ENCODE measurements at places on chromosomes 7 and 10.

- no peak for DNase-seq
Measured at GRCh38 chr10:75086278-75086934, 25.1 kb upstream of the SAMD8 start.

- DNase-seq, result no peak
Measured at GRCh38 chr10:91311601-91312381, 91.3 kb downstream of the PCGF5 start.

GRCh38 chr7:389911-390601 is 100.1 kb downstream of the FOXL3 start:
- DNase-seq, result no peak

DNA sequence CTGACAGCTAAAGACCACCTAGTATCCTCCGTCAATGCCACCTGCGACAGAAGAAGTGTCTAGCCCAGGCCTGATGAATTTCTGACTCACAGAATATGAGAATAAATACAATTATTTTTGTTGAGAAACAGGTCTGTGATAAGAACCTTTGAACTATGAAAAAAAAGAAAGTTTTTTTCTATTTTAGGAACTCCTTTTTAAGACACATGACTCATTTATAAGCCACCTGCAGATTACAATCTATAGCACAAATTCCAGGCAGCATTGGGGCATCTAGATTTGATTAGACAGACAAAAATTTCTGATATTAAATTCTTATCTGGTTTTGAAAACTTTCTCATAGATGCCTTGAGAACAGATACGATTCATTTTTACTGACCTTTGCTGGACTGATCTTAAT is 256.7 kb upstream of the LYZL1 start:
- DNase-seq, result no peak

- DNase-seq, result no peak
Measured at GRCh38 chr10:12590675-12591659, 241.6 kb downstream of the CAMK1D start.

DNA sequence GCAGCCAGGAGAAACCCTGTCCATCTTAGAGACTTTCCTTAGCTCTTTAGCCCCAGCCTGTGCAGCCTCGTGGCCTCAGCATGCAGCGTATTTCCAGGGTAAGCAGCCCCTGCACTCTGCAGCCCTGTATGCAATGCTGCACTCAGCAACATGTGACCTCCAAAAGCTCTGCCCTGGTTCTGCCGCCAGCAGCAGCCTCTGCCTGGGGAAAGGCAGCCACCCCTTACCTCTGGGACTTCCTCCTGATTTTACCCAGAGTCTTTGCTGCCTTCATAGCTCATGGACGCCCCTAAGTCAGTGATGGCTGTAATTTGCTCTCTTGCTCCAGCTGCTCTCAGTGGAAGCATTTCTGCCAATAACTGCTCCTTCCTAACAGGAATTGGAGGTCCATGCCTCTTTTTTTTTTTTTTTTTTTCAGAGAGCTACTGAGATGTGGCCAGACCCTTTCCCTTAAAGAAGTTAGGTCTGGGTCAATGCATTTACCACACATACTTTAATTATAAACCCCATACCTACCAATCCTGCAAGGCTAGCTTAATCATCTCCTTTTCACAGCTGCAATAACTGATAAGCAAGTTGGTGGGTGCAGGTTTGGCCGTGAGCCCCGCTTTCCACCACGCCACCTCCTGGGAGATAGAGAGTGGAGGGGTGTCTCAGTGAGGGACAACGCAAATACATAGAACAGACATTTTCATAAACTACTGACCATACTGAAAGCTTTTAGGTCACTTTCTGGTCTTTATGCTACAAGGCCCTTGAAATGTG is 71.7 kb downstream of the RAMP3 start:
- DNase-seq, result no peak

- DNase-seq, result no peak
Measured at GRCh38 chr7:41890631-41891274, 187.9 kb upstream of the INHBA start.

GRCh38 chr10:102752934-102753664 is 9.4 kb downstream of the WBP1L start:
- DNase-seq, result peak; percentile 75

GRCh38 chr7:4604456-4604940 is 77.6 kb upstream of the FOXK1 start:
- no peak for DNase-seq

DNA sequence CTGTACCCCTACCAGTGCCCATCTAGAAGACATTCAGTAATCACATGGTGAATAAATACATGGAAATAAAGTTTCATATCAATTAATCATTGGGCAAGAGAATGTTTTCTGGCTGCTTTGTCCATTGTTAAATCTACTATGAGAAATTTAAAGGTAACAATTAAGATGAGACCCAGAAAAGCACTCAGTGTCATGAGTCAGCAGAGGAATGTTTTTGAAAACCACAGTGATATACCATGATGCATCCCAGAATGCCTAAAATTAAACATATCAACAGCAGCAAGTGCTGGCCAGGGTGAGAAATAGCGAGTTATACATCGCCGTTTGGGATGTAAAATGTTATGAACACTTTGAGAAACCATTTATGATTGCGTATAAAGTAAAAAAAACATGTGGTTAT is 825.3 kb upstream of the C7orf33 start:
- DNase-seq, result no peak

DNA sequence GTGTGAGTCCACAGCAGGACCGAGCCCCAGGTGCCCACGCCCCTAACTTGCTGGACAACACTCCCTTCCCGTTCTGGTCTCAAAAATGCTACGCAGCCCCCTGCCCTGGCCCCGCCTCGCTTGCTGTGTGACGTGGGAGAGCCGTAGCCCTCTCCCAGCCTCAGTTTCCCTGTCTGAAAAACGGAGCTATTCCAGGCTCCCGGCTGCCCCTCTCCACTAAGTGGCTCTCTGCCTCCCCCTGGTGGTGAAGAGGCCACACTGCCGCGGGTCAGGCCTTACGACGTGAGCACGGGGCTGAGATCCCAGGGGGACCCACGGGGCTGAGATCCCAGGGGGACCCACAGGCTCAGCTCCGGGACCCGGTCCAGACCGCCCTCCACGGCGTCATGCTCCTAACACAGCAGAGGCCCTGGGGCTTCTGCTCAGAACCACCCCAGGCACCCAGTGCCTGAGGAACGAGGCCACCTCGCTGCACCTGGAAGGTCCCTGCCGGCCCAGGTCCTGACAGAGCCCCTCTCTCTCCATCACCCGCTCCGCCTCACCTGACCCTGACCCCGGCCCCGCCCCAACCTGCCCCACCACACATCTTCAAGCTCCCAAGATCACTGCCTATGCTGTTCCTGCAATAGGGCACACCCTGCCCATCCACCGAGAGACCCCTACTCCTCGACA is 26.7 kb downstream of the MICALL2 start:
- DNase-seq, result peak; percentile 85

DNA sequence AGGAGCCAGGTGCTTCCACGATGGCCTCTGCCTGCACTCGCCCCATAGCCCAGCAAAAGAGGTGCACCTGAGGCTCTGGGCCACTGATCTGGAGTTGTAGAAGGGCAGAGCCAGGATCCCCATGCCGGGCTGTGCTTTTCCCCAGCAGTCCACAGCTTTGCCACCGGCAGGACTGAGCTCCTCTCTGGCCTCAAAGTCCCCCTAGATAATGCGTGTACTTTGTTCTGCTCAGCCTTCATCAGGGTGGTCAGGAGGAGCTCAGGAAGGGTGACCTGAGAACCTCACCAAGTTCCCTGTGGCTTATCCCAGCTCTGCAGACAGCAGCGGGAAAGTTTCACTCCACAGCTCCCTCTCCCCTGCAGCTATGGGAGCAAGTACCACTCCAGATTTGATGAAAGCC is 27.9 kb upstream of the UNC5B start:
- no peak for DNase-seq

DNA sequence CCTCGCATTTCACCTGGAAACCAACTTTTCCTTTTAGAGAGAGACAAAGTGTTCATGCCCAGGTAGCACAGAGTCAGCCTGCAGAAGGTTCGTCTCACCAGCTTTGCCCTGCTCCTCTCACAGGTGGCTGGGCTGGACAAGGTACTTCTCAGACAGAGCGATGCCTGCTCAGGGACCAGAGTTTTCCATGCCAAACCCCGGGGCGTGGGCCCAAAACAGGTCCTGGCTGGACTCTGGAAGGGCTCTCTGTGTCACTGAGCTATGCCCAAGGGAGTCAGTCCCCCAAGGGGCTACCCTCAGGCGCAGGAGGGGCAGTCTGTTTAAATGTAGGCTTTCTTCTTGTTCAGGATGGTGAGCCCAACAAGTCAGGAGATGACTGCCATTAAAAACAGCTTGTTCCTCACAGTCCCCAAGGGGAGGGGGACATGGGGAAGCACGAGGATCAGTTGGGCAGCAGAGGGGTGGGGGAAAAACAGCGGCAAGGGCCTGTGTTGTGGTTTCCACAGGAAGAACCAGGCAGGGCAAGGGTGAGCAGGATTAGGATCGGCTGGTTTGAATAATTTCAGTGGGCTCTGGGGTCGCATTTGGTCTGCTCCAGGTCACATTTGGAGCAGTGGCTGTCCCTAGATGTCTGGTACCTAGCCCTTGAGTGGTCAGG is 55.5 kb upstream of the FIGNL1 start:
- DNase-seq, result no peak

DNA sequence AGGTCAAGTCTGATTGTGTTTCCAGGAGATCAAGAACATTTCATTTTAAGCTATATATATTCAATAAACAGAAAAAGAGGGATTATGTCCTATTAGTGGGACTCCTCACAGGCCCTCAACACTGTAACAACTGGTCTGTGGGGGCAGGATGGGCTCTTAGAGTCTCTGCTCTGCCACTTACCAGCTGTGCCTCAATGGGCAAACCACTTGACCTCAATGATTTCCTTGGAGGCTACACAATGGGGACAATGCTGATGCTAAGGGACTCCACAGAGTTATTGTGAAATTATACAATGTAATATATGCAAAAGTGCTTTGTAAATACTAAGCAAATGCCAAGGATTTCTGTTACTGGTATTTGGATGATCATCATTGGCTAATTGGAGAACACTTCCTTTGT is 33.2 kb upstream of the MXI1 start:
- no peak for DNase-seq

- peak; percentile 22 for DNase-seq
Measured at GRCh38 chr10:100713859-100714565, 31.4 kb upstream of the PAX2 start.

GRCh38 chr7:151115121-151115835 is 29.0 kb downstream of the AGAP3 start:
- DNase-seq, result peak; percentile 62
